CD4-positive, alpha-beta T cell (primary cell): ENCODE measurements at places on chromosomes 5 and 9.

- no peak for DNase-seq
Measured at GRCh38 chr5:22835686-22836085, 17.5 kb downstream of the CDH12 start.

DNA sequence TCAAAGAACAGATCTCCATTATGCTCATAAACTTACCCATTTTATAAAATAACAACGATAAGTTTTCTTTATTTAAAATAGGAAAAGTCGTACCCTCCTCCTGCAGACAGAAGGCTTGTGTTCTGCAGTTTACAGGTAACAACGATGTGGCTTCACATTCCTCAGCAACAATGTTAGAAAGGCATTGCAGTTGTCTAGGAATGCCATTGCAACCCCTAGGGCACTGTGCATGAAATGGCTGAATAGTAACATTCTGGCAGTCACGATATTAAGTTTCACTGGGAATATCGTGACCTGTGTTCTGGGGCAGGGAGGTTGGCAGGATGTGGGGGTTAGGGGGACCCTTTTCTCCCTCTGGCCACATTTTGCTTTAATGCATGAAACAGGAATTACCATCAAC is 331.9 kb downstream of the DEPDC1B start:
- no peak for DNase-seq

GRCh38 chr9:20558566-20559016 is 63.7 kb downstream of the MLLT3 start:
- no peak for DNase-seq

GRCh38 chr5:5899716-5900115 is 477.2 kb downstream of the ICE1 start:
- no peak for DNase-seq

DNA sequence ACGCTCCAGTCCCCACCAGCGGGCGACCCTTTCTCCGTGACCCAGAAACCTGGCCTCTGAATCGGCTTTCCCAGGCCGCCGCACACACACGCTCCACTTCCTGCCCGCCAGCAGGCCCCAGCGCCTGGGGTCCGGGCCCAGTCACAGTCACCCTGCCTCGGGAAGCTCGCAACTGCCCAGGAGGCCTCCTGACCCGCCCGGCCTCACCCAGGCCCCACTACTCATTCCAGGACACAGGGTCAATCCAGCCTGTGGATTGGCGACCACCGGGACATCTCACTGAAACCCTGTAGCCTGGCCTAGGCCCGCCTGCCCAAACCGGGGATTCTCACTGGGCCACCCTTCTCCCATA is 2.7 kb upstream of the IRX4 start:
- DNase-seq = no peak

- peak; percentile 80 for DNase-seq
Measured at GRCh38 chr5:56829137-56829908, 14.0 kb downstream of the MAP3K1 start.

- no peak for DNase-seq
Measured at GRCh38 chr9:87844506-87844905, 38.2 kb upstream of the SPATA31E1 start.

GRCh38 chr9:38284039-38284575 is 108.4 kb upstream of the ALDH1B1 start:
- no peak for DNase-seq
